Pancreas (tissue), 10 donors: ENCODE measurements at places on chromosomes 2 and 18. TPM values are rescaled to one million over a fixed set of nuclear protein-coding genes. Genes with fewer than 3 reads are reported as not detected.

IER3IP1 gene
- 15.4 TPM for polyA plus RNA-seq

CNOT9 gene
- polyA plus RNA-seq = 16.6 TPM

INO80B gene
- 68.7 TPM for polyA plus RNA-seq

NLRC4 gene
- 0.49 TPM for polyA plus RNA-seq

RAX gene
- not detected for polyA plus RNA-seq

CCDC85A gene
- 0.35 TPM for polyA plus RNA-seq

STK17B gene
- polyA plus RNA-seq = 2.1 TPM

SLC16A14 gene
- 0.47 TPM for polyA plus RNA-seq

MC5R gene
- not detected for polyA plus RNA-seq

KIF5C gene
- 10.2 TPM for polyA plus RNA-seq

SERPINB10 gene
- polyA plus RNA-seq = not detected

ACVR1C gene
- 1.7 TPM for polyA plus RNA-seq

GMCL1 gene
- 12.9 TPM for polyA plus RNA-seq

MFSD6 gene
- polyA plus RNA-seq = 5.3 TPM

MRPL33 gene
- 120 TPM for polyA plus RNA-seq

DNA sequence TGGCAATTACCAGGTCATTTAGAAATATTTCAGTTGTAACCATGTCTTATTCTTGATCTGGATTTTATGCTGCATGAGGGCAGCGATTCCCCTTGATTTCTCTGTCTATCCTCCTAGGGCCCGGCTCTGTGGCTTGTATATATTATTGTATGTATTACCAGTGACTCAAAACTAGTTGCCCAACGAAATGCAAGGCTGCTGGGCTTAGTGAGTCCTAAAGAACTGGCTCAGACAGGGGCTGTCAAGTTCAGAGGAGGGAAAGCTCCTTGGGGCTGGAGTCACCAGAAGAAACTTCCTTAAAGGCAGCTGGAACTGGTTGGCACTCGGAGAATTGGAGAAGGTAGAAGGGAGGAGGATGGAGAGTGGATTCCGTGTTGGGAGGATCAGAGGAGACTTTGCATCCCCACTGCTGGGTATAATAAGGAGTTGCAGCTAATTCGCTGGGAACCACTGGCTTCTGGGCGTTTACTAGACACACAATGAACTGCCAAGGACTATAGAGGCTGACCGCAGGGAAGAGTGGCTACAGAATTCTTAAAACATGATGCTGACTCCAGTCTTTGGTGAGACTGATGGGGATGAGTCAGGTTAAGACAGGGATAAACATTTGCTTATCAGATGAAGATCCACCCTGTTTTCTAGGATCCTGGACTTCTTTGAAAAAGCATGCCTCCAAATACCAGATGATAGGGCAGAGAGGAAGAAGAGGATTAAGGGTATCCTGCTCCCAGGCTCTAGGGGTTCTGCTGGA is 104.3 kb downstream of the PRKCE start:
- no peak overlapping the region for H3K27ac ChIP-seq
- H3K27me3 ChIP-seq = no peaks in the 10 kb centered on the region
- H3K36me3 ChIP-seq = no peaks in the 10 kb centered on the region
- H3K4me1 ChIP-seq = no peaks in the 10 kb centered on the region
- DNase-seq = no peak
- H3K4me3 ChIP-seq = no peak overlapping the region

- no peak overlapping the region for H3K27ac ChIP-seq
- DNase-seq = no peak
- H3K4me1 ChIP-seq = no peaks in the 10 kb centered on the region
- H3K36me3 ChIP-seq = peaks cover 18% of the 10 kb centered on the region
- H3K4me3 ChIP-seq = no peak overlapping the region
Measured at GRCh38 chr2:96591054-96591453, 47.1 kb downstream of the KANSL3 start.

GRCh38 chr2:219016721-219017120 is 23.5 kb upstream of the CRYBA2 start:
- H3K4me3 ChIP-seq = no peak overlapping the region
- DNase-seq = no peak
- no peak overlapping the region for H3K27ac ChIP-seq
- H3K4me1 ChIP-seq = no peaks in the 10 kb centered on the region

DNA sequence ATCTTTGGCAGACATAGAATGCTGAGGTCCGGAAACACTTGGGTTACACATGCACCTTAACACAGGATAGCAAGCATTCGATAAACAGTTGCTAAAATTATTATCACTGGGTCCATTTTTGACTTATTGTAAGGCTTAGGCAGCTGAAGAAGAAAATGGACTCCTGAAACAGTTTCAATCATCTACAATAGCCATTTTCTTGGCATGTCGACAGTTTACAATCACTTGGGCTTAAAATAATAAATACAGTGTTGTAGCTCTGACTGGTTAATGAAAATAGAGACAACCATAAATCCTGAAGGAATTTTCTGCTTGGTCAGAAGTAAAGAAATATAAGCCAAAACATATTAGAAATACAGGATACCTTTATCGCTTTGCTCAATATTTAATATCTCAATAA is 169.2 kb downstream of the XIRP2 start:
- no peak overlapping the region for H3K4me3 ChIP-seq
- no peaks in the 10 kb centered on the region for H3K4me1 ChIP-seq
- no peak overlapping the region for H3K27ac ChIP-seq
- H3K36me3 ChIP-seq = no peaks in the 10 kb centered on the region
- no peak for DNase-seq

GRCh38 chr18:55610506-55610905 is 22.5 kb upstream of the TCF4 start:
- H3K4me1 ChIP-seq = no peaks in the 10 kb centered on the region
- no peak for DNase-seq
- H3K4me3 ChIP-seq = no peak overlapping the region
- no peak overlapping the region for H3K27ac ChIP-seq

- H3K36me3 ChIP-seq = no peaks in the 10 kb centered on the region
- no peaks in the 10 kb centered on the region for H3K27me3 ChIP-seq
- H3K4me1 ChIP-seq = no peaks in the 10 kb centered on the region
- H3K27ac ChIP-seq = no peak overlapping the region
- no peak overlapping the region for H3K4me3 ChIP-seq
Measured at GRCh38 chr2:95016616-95017015, 8.9 kb upstream of the MAL start.

- no peak overlapping the region for H3K27ac ChIP-seq
- H3K36me3 ChIP-seq = no peaks in the 10 kb centered on the region
- H3K4me3 ChIP-seq = no peak overlapping the region
- no peaks in the 10 kb centered on the region for H3K27me3 ChIP-seq
- peak; percentile 0 for DNase-seq
Measured at GRCh38 chr2:92074549-92074898, 2796.7 kb upstream of the TEKT4 start.

- DNase-seq = no peak
- no peak overlapping the region for H3K27ac ChIP-seq
- H3K27me3 ChIP-seq = no peaks in the 10 kb centered on the region
Measured at GRCh38 chr2:68879296-68879695, 8.1 kb upstream of the BMP10 start.

- no peak overlapping the region for H3K27ac ChIP-seq
- H3K4me1 ChIP-seq = no peaks in the 10 kb centered on the region
- H3K4me3 ChIP-seq = no peak overlapping the region
- H3K36me3 ChIP-seq = no peaks in the 10 kb centered on the region
- no peaks in the 10 kb centered on the region for H3K27me3 ChIP-seq
Measured at GRCh38 chr2:47595687-47596086, 187.3 kb upstream of the MSH6 start.

- no peak overlapping the region for H3K4me3 ChIP-seq
- H3K4me1 ChIP-seq = no peaks in the 10 kb centered on the region
- no peak overlapping the region for H3K27ac ChIP-seq
- H3K36me3 ChIP-seq = no peaks in the 10 kb centered on the region
- no peaks in the 10 kb centered on the region for H3K27me3 ChIP-seq
- DNase-seq = no peak
Measured at GRCh38 chr2:102707796-102708695, 53.8 kb upstream of the TMEM182 start.

GRCh38 chr18:26046419-26047077 is 43.9 kb downstream of the SS18 start:
- no peak overlapping the region for H3K27ac ChIP-seq
- H3K36me3 ChIP-seq = no peaks in the 10 kb centered on the region
- no peak for DNase-seq
- H3K4me1 ChIP-seq = no peaks in the 10 kb centered on the region

GRCh38 chr2:127829845-127830246 is 18.9 kb upstream of the WDR33 start:
- DNase-seq = no peak
- H3K36me3 ChIP-seq = no peaks in the 10 kb centered on the region
- H3K27ac ChIP-seq = no peak overlapping the region
- H3K4me3 ChIP-seq = no peak overlapping the region
- H3K4me1 ChIP-seq = no peaks in the 10 kb centered on the region

- H3K36me3 ChIP-seq = no peaks in the 10 kb centered on the region
- H3K4me1 ChIP-seq = no peaks in the 10 kb centered on the region
- peak; percentile 25 for DNase-seq
Measured at GRCh38 chr2:196453613-196454047, 185.9 kb upstream of the CCDC150 start.

DNA sequence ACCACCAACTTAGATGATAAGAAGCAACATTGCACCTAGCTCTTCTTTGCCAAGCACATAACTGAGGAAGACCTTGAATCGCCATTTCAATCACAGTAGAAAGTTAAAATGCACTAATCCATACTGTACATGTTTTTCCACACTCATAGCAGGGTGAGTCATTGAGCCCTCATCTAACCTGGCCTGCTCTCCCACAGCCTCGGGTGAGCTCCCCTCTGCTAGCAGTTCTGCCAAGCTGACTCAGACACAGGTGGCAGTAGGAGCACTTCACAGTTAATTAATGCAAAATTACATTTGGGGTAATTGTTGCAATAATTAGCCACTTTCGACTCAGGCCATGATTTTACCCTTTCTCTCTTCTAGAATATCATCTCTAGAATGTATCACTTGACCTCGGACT is 1632.8 kb upstream of the CELF4 start:
- no peak overlapping the region for H3K27ac ChIP-seq
- DNase-seq = no peak
- no peaks in the 10 kb centered on the region for H3K36me3 ChIP-seq
- no peak overlapping the region for H3K4me3 ChIP-seq
- no peaks in the 10 kb centered on the region for H3K4me1 ChIP-seq

DNA sequence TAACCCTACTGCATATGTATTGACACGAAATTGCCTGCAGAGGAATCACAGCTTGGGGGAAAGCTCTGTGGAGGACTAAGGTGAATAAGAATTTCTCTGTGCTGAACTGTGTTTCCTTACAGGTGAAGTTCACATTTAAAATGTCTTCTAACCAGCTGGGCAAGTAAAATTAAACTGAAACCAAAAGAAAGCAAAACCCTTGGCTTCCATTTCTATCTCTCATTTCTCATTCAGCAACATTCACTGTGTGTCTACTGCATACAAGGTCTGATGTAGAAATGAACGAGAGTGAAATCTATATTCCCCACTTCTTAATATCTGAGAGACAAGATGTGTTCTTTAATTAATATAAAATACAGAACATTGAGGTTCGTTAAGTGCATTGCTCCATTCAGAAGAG is 397.3 kb downstream of the SOX11 start:
- DNase-seq = no peak
- no peaks in the 10 kb centered on the region for H3K4me1 ChIP-seq
- no peaks in the 10 kb centered on the region for H3K36me3 ChIP-seq
- H3K4me3 ChIP-seq = no peak overlapping the region
- H3K27me3 ChIP-seq = no peaks in the 10 kb centered on the region

DNA sequence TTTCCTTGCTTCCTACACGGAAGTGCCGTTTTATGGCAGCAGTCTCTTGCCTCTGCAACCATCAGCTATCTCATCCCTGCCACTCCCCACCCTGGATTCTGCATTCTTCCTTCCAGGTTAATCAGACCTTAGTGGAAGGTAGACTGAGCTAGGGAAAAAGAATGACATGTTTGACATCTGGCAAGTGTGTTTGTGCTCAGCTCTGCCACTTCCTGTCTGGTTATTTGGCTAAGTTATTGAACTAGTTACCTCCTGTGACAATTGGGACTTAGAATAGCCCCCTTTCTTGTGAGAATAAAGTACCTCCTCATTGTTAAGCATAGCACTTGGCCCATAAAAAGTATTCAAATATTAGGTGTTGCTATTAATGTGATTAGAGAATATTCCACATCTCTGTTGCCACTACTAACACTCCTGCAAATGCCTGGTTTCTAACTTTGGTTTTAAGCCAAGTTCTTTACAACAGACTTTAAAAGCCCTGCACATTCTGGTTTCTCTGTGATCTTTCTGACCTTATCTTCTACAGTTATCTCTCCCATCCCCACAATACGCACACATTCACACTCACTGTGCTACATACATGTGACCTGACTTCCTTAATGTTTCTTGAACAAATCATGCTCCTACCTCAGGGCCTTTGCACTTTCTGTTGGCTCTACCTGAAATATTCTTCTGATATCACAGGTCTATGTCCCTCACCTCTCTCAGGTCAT is 10.8 kb upstream of the MAPRE2 start:
- H3K36me3 ChIP-seq = no peaks in the 10 kb centered on the region
- no peak overlapping the region for H3K27ac ChIP-seq
- no peak for DNase-seq
- no peak overlapping the region for H3K4me3 ChIP-seq
- H3K4me1 ChIP-seq = peaks cover 4% of the 10 kb centered on the region

- H3K4me3 ChIP-seq = no peak overlapping the region
- H3K4me1 ChIP-seq = no peaks in the 10 kb centered on the region
- no peaks in the 10 kb centered on the region for H3K27me3 ChIP-seq
- no peak for DNase-seq
- H3K27ac ChIP-seq = no peak overlapping the region
- H3K36me3 ChIP-seq = peaks cover 36% of the 10 kb centered on the region
Measured at GRCh38 chr2:86025229-86025820, 80.4 kb downstream of the POLR1A start.

DNA sequence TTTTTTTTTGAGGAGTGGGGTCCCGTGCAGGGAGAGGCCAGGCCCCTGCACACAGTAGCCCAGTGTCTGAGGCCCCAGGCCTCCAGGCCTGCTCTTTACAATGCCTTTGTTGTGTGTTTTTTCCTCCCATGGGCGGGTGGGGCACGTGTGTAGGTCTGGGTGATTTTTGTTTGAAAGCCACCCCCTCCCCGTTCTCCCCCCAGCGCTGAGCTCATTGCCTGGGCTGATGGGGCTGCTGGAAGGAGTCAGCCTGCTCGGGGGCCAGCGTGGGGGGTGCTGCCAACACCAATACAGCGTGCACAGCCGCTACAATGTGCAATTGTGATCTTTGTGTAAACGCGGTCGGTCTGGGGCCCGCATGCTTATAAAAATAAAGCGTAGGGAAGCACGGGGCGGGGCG is 142.7 kb downstream of the DYSF start:
- H3K4me3 ChIP-seq = no peak overlapping the region
- H3K27ac ChIP-seq = no peak overlapping the region
- H3K4me1 ChIP-seq = no peaks in the 10 kb centered on the region

DNA sequence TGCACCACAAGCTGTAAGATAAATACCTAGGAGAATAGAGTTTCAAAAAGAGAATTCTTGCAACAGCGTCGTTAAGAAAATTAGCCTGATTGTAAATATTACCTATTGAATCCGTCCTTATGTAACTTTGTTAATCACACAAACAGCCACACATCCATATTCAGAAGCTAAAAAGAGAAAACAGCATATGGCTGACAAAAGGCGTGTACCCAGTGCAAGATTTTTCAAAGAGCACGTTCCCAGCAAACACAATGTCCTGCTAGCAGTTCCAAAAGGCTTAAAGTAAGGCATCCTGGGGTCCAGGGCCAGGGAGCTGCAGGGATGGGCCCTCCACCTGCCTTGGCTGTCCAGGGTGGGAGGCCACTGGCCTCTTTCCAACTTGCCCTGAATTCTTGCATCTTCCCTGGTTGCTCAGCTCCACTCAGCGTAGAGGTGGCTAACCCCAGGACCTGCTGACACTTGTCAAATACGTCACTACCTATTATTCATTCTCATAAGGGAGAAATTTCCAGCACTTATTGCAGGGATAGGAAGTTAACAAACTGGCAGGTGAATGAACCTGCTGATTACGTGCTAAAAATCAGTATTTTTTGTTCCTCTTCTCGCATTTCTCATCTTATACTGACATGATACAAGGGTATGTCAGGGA is 102.1 kb upstream of the NEDD4L start:
- no peaks in the 10 kb centered on the region for H3K27me3 ChIP-seq
- DNase-seq = no peak
- H3K36me3 ChIP-seq = no peaks in the 10 kb centered on the region
- H3K27ac ChIP-seq = no peak overlapping the region
